ENCODE measurements at places on chromosomes 6 and 20. TPM values are rescaled to one million over a fixed set of nuclear protein-coding genes. Genes with fewer than 3 reads are reported as not detected.

Gene SLC22A7
- not detected for total RNA-seq

Gene HM13
- total RNA-seq: 46.3 TPM

Gene NRSN1
- not detected for total RNA-seq

Gene NT5E
- total RNA-seq: 159 TPM

Gene MUC21
- total RNA-seq: not detected

Gene RBM24
- total RNA-seq: 3.3 TPM

Gene VSX1
- total RNA-seq: not detected

Gene NQO2
- total RNA-seq: 11.7 TPM

Gene PCSK2
- not detected for total RNA-seq

Gene LIN28B
- not detected for total RNA-seq

Gene KIF25
- not detected for total RNA-seq

Gene TRDN
- not detected for total RNA-seq

Gene STMND1
- not detected for total RNA-seq

Gene LTB
- 2.3 TPM for total RNA-seq

Gene F13A1
- not detected for total RNA-seq

Gene CCDC167
- 31.6 TPM for total RNA-seq

Gene TMEM200A
- total RNA-seq: 1.4 TPM

Gene PLCB1
- total RNA-seq: 15.1 TPM

Gene RIN2
- 100 TPM for total RNA-seq

Gene BFSP1
- total RNA-seq: 2.8 TPM

Gene PLEKHG1
- total RNA-seq: 19.3 TPM

Gene ARMH2
- total RNA-seq: not detected

Gene NHSL1
- 21.8 TPM for total RNA-seq

Gene KCTD20
- 74.5 TPM for total RNA-seq

Gene TMEM151B
- not detected for total RNA-seq

Gene C4B
- total RNA-seq: 1.8 TPM

Gene MUCL3
- total RNA-seq: not detected

Gene SEMG1
- not detected for total RNA-seq

Gene CST4
- not detected for total RNA-seq

Gene ADAM33
- not detected for total RNA-seq

Gene RIPOR3
- under 0.01 TPM for total RNA-seq

Gene DEFB124
- total RNA-seq: not detected
